ENCODE measurements at places on chromosomes 3 and 15.
A peak's percentile ranks its signal among the peaks of the same experiment; 100 is the strongest.

DNA sequence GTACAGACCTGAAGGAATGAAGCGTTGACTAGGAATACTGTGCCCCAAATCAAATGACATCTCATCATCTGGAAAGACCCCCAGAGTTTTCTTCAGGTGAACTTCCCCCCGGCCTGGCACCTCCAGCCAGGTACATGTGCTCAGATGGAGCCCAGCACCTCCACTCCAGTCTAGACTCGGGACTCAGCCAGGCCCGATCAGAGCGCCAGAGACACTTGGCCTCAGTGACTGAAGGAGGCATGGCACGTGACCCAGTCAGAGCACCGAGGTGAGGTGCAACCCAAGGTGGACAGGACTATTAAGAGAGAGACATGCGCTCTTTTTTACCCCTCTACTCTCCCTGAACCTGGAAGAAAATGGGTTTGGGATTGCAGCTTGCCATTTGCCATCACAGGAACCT lies 48.5 kb downstream of the CD47 start:
- no peak for DNase-seq

DNA sequence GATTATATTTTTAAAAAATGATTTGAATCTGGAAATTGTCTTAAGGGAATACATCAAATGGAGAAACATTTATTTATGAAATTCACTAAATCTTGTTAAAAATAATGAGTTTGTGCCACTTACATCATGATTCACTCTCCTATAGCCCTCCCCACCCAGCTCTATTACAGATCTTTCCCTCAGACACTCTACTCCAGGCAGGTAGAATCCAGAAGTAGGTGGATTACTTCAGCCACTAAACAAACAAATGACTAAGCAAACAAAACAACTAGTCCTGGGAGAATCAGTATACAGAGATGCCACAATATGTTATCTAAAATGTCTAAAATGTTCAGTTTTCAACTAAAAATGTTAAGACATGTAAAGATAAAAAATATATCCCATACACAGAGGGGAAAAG lies 608.1 kb upstream of the UBE2E2 start:
- DNase-seq: no peak

GRCh38 chr3:58349792-58350626 lies 17.3 kb downstream of the PXK start:
- no peak for DNase-seq

DNA sequence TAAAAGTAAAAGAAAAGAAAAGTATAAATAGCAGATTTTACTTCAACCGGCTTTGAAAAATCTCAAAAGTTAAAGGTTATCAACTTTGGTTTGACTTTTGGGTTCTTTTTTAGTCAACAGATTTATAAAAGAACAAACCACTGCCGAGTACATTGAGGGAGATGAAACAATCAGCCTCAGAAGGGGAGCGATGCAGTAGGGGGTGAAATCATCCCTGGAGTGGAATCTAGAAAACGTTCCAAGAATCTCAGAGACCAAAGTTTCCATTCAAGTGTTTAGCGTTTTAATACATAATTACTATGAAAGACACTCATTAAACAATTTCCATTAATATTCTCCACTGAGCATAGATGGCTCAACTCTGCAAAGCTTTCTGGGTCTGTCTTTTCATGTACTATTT lies 745.5 kb downstream of the NR2F2 start:
- no peak for DNase-seq

DNA sequence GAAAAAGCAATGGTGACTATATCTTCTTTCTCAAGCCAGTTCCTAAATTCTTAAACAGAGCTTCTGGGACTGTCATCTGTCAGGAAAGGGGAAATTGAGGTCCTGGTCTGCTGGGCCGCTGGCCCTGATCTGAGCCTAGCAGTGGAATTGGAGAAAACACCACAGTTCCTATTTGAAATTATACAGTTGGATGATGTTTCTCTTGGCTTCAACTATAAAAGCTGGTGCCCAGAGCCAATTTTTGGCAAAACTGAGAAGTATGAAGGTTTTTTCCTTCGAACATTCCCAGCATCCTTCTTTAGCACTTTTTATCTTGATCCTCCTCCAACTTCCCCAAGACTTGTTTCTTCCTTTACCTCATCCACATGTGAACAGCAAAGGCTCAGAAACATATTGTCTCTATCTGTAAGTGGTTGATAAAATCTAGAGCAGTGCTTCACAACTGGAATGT lies 83.9 kb downstream of the CD47 start:
- DNase-seq: no peak

- DNase-seq: no peak
Observed at GRCh38 chr3:141336672-141337522, 31.4 kb upstream of the ZBTB38 start.

GRCh38 chr3:102514241-102514640 lies 79.4 kb downstream of the ZPLD1 start:
- DNase-seq: no peak

- DNase-seq: no peak
Observed at GRCh38 chr3:136251511-136251910, 1.4 kb downstream of the PCCB start.

DNA sequence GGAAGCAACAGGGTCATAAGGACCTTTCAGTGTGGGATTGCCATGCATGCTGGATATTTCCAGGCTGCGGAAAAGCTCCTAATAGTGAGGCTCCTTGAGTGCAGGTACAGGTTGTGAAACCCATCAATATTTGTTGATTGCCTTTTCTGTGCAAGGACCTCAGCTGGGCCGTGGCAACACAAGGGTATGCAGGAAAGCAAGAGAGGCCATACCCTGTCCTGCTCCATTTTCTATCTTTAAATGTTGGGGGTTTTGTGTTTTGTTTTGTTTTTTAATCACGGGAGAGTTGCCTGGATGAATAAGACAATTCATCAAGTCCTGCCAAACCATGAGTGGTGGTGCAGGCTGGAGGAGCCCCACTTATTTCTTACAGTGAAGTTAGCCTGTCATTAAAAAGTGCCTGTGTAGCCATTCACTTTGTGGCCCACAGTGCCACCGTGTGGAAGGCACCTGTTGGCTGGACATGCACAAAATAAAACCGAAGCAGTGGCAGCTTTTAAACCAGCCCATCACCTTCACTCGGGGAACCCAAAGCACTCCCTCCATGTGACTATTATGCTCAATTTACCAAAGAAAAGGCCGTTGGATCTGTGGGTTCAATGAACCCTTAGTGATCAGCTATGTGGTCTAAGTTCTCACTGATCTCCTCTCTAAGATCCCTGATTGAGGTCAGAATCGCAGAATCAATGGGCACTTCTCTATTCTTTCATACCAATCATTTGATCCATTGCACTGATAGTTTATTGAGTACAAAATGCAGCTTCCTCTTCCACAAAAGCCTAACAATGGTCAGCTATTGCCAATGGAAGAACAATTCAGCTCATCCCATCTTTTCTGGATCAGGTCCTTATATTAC lies 42.2 kb downstream of the CLDN18 start:
- peak; percentile 44 for DNase-seq

GRCh38 chr3:143480344-143480743 lies 360.8 kb downstream of the CHST2 start:
- DNase-seq: no peak

GRCh38 chr3:50100956-50101845 lies 12.5 kb downstream of the RBM5 start:
- DNase-seq: no peak

DNA sequence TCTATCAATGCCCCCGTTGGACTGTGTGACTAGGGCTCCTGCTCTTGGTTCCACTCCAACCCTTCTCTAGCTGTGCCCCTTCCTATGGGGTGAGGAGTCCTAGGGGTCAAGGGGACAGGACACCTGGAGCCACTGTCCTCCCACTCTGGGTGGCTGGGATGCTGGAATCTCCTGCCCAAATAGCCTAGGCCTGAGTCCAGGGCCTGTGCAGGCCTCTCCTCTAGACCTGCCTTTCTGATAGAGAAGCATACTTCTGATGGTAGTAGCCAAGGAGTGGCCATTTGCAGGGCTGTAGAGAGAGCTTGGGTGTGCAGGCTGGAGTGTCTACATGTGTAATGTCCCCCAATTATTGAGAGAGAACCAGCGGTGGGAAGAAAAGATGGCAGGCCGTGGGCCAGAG lies 54.2 kb downstream of the ITGA11 start:
- no peak for DNase-seq

DNA sequence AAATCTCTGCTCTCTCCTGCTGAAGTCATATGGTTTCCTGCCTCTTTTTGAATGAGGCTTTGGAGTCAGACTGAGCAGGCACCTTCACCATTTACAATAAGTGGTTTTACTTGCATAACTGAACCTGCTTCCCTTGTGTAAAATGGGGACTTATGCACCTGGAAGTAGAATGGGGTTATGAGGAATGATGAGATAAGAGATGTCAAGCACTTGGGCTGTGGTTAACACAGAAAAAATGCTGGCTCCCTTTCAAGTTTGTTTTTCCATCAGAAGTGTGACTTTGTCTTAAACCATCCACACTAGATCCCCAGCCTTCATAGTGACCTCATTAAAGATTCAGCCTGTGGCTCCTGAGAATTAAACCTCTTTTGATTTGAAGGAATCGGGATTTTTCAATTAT lies 5.2 kb downstream of the EXOSC7 start:
- DNase-seq: no peak
